Muscle of arm (tissue), 14 donors: ENCODE measurements at places on chromosomes 6 and 20. TPM values are rescaled to one million over a fixed set of nuclear protein-coding genes. Genes with fewer than 3 reads are reported as not detected.

The JARID2 gene
- polyA plus RNA-seq: 24.1 TPM

The SIRPD gene
- not detected for polyA plus RNA-seq

DNA sequence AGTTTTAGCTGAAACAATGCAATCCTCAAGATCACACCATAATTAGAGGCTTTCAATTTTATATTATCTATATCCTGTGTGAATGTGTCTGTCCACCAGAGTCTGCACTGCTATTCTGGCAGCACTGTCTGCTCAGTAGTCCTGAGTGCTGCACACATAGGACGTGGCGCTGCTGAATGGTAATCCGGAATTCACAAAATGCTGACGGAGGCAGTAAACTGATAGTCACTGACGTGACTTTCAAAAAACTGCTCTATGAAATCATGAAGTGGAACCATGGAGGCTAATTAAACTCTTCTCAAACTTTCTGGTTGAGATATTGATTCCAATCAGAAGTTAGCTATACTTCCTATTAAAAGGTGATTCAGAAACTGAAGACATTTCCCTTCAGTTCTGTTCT lies 190.8 kb upstream of the NOX3 start:
- DNase-seq: no peak

DNA sequence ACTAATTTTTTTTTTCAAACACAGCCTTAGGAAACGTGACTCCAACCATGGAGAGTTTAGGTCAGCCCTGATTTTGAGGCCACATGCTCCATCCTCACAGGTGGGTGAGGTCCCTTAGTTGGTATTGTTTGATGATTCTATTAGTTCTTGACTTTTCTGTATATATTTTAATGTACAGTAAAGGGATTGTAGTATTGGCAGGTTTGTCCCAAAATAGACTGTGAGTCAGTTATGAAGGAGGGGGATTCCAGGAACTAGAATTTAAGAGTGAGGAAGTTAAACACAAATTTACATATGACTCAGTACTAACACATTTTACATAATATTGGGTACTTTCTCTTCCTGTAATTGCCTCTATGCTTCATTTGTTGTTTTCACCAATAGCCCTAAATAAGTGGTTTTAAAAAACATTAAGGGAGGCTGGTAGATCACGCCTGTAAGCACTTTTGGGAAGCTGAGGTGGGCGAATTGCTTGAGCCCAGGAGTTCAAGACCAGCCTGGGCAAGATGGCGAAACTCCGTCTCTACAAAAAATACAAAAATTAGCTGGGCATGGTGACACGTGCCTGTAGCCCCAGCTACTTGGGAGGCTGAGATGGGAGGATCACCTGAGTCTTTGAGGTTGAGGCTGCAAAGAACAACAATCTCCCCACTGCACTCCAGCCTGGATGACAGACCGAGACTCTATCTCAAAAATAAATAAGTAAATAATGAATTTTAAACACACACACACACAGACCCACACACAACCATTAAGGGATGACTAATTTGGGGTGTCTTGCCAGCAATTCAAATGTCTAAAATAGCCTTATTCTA lies 81.8 kb downstream of the SGK1 start:
- DNase-seq: no peak

DNA sequence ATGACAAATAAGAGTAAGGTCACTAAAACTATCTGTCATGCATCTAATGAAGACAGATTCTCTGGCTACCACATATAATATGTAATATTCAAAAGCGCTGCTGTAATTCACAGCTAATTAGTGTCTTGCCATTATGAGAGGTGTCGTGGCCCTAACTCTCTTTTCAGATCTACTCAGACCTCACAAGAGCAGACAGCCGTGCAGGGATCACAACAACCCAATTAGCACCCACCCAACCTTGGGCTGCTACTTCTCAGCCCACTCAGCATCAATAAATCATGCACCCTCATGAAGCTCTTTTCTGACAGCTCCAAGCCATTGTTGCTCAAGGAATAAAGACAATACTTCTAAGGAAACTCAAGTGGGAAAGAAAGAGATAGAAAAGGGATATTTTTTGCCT lies 61.5 kb downstream of the FRK start:
- no peak for DNase-seq

The ZSCAN26 gene
- 22.2 TPM for polyA plus RNA-seq

- DNase-seq: peak; percentile 39
Observed at GRCh38 chr20:62550087-62550632, 74.4 kb upstream of the GATA5 start.

DNA sequence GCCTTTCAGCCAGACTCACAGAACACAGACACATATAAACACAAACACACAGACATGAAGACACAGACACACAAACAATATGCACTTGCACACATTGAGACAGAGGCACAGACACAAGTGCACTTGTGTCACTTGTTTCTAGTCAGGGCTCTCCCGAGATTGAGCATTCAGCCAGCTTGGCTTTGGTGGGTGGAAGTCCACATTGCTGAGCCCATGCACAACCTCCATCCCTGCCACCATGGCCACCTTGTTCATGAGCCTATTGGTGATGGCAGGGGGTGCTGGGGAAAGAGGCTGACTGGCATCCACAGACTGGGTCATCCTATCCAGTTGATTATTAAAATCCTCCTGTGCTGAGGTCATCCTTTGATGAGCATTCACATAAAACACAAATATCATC lies 11.5 kb upstream of the CST7 start:
- DNase-seq: no peak

DNA sequence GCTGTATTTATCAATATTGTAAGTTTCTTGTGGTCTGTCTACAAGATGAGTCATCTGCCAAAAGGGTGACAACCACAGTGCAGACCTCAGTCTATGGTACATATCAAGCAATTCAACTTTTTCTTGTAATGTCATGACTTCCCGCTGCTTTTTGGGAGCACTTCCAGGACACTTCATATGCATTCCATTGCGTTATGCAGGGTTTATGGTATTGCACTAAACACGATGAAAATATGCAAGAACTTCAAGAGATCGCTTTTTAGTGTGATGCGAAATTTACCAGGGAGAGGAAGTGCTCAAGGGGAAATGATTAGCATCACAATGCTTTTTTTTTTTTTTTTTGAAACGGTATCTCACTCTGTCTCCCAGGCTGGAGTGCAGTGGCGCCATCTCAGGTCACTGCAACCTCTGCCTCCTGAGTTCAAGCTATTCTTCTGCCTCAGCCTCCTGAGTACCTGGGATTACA lies 166.5 kb downstream of the TFAP2A start:
- DNase-seq: no peak

The KHDC1L gene
- 0.42 TPM for polyA plus RNA-seq

DNA sequence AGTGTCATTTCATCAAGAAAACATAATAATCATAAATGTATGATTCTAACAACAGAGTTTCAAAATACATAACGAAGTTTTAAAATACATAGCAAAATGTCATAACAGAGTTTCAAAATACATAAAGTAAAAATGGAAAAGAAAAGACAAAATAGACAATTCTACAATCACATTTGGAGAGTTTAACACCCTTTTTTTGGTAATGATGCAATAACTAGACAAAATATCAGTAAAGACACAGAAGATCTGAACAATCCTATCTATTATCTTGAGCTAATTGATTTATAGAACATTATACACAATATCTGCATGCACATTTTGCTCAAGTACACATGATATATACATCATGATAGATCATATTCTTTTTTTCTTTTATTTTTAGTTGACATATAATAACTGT lies 13.4 kb upstream of the SLC17A2 start:
- DNase-seq: no peak

- no peak for DNase-seq
Observed at GRCh38 chr20:5030348-5031205, 29.3 kb upstream of the SLC23A2 start.

The SPDEF gene
- polyA plus RNA-seq: 0.16 TPM

DNA sequence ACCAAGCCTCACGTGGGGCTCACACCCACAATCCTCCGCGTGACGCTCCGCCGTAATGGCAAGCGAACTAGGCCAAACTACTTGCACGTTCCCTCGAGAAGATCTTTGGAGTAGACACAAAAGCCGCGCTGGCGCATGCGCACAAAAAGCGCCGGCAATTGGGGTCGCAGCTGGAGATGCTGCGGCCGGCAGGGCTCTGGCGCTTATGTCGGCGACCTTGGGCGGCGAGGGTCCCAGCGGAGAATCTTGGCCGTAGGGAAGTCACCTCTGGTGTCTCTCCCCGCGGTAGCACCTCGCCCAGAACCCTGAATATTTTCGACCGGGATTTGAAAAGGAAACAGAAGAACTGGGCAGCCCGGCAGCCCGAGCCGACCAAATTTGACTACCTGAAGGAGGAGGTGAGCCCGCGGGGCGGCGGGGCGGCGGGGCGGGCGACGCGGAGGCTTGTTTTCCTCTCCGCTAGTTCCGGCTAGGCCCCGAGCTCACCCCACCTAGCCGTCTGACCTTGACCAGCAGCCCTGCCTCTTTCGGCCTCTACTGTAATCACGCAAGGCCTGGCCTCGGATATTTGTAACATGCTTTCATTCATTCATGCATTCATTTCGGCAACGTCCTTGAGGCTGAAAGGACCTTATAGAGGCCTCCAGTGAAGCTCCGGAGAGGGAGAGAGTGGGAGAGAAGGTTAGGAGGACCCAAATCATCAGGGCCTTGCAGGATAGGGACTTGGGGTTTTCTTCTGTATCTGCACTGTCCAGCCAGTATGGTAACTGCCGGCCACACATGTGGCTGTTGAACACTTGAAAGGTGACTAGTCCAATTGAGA lies at the start of the genes ESF1 and NDUFAF5:
Gene ESF1 (minus strand): TSS at position 27 of the 823 bp plus-strand sequence. CDS start 1,779 bp downstream, outside the sequence.
Gene NDUFAF5 (plus strand): TSS at position 136 of the 823 bp plus-strand sequence. CDS start 41 bp downstream, at position 177.
- peak; percentile 95 for DNase-seq

- DNase-seq: no peak
Observed at GRCh38 chr6:131125431-131125830, 9.8 kb upstream of the AKAP7 start.

GRCh38 chr20:16327606-16328005 lies 245.6 kb downstream of the KIF16B start:
- no peak for DNase-seq

The MYL9 gene
- polyA plus RNA-seq: 520 TPM

GRCh38 chr20:3800256-3800877 lies 4.3 kb downstream of the CDC25B start:
- DNase-seq: no peak

The CAP2 gene
- 214 TPM for polyA plus RNA-seq

- DNase-seq: no peak
Observed at GRCh38 chr20:53227523-53227922, 255.4 kb downstream of the TSHZ2 start.

DNA sequence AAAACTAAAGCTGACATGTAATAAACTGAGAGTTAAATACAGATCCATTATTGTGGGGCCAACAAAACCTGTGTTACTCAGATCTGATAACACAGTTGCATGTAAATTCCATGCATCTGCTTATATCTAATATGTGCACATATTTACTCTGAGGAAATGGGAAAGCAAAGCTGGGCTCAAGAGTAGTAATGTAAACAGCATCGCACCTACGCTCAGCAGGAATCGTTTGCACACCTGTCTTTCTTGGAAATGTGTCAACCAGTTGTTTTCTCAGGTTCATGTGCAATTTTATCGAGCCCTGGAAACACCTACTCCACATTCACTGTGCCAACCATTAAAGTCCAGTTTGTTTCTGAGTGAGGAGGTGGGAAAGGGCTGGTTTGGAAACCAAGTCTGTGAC lies 80.3 kb upstream of the CNKSR3 start:
- DNase-seq: no peak

- DNase-seq: no peak
Observed at GRCh38 chr6:119459207-119459974, 109.8 kb upstream of the MAN1A1 start.
